Stimulated activated CD8-positive, alpha-beta memory T cell treated with anti-CD3 and anti-CD28 coated beads, Interleukin-15, amount 100 ng/mL, for 4 hours (primary cell): ENCODE measurements at places on chromosomes 5 and 9.

- no peak for DNase-seq
Measured at GRCh38 chr5:73030531-73030930, 74.7 kb downstream of the FCHO2 start.

- DNase-seq, result no peak
Measured at GRCh38 chr5:30104872-30105596, 1088.5 kb upstream of the CDH6 start.

- DNase-seq, result no peak
Measured at GRCh38 chr5:1367149-1367548, 22.2 kb upstream of the CLPTM1L start.

DNA sequence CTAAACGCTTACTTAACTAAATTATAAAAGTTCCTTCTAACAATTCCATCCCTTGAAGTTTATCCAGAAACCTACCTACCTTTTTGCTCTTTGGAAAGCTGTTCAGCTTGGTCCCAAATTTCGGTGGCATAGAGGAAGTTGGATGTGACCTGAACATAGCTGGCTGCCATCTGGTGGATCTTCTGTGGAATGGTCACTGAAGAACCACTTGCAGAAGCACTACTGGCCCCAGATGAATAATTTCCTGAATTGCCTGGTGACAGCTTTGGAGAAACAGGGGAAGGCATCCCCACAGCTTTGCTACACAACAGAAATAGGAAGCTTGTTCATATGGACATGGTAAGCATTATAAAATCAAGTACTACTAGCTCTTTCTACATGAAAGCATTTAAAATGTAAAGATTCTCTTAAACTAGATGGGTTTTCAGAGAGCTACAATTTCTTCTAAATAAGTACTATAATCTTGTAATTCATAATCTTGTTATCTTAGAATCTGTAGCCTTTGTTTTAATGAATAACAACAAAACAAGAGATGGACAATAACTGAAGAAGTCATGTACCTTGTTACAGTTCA, 9.9 kb downstream of the LEAP2 start:
- no peak for DNase-seq

GRCh38 chr5:59021837-59022514, 439.1 kb downstream of the RAB3C start:
- DNase-seq, result no peak

DNA sequence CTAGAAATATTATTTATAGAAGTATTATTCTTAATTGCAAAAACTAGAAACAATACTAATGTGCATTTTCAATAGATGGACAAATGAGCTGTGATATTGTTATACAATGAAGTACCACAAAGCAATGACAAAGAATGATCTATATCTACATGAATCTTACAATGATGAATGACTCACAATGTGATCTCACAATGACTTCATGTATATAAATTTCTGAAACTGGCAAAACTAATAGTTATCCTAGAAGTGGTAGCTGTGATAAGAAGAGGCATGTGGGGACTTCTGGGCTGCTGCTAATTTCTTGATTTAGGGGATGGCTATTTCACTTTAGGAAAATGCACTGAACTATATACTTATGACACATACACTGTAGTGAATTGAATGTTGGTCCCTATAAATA, 396.0 kb upstream of the ZNF608 start:
- no peak for DNase-seq

- no peak for DNase-seq
Measured at GRCh38 chr5:140391312-140391711, 10.3 kb upstream of the ANKHD1 start.

- no peak for DNase-seq
Measured at GRCh38 chr9:122315534-122315933, 50.9 kb downstream of the MRRF start.

DNA sequence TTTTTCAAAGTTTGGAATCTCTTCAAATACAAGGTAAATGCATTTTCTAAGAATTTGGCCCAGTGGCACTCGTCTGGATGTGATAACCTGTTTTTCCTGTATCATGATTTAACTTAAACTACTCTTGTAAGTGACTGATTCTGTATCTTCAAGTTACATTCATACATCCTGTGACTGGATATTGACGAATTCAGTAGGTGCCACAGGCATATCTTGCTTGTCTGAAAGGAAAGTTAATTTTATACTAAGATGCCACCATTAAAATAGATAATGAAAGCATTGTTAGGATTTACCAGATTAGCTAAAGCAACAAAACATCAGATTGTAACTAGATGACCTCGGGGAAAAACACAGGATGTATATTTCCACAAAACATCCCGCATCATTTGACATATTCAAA, 175.3 kb upstream of the ZNF608 start:
- no peak for DNase-seq

DNA sequence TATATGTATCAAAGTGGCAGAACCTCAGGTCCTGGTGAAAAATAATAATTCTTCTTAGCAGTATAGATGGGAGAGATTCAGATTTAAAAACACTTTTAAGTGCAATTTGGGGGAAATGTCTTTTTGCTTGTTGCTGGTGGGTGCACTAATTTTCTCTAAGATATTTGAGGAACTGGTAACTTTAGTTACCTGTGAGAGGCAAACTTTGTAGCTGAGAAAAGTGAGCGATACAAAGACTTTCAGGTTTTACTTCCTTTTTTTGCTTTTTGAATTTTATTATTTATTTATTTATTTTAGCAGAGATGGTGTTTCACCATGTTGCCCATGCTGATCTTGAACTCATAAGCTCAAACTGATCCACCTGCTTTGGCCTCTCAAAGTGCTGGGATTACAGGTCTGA, 303.1 kb upstream of the PTGER4 start:
- no peak for DNase-seq

GRCh38 chr9:94472806-94473360, 82.0 kb upstream of the PCAT7 start:
- DNase-seq, result no peak

- DNase-seq, result no peak
Measured at GRCh38 chr9:17624571-17624970, 45.7 kb downstream of the SH3GL2 start.

DNA sequence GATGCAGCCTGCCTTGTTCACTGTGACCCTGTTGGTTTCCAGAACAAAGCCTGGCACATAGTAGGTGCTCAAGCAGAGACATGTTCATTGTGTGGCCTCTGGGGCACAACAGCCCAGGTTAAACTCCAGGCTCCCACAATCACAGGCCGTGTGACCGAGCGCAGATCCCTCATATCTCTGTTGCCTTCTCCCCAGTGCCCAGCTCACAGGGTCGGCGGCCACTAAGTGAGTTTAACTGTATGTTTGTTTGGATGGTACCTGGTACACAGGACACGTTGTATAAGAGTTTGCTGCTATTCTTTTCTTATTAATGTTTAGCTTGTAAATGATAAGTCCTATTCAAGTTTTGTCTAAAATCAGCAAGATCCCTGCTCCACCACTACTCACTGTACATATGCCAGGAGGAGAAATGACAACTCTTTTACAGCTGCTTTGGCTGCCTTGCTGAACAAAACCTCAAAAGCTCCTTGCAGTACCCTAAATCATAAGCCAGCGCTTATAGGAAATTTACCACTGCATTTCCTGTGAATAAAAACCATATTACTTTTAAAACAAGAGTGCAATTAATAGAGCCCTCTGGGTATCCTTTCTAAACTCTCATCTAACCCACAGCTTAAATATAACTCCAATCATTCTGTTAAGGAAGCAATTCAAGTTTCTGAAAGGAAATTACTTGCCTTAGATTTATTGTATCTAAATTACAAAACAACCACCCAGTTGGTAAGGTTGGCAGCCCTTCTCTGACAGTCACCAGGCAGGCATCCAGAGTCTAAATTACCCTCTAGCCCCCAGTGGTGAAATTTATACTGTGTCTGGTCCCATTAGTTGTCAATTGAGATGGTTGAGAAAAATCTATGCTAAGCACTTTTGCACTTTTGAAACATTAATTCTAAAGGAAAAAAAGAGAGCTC, 379.4 kb downstream of the SEMA5A start:
- DNase-seq, result no peak

DNA sequence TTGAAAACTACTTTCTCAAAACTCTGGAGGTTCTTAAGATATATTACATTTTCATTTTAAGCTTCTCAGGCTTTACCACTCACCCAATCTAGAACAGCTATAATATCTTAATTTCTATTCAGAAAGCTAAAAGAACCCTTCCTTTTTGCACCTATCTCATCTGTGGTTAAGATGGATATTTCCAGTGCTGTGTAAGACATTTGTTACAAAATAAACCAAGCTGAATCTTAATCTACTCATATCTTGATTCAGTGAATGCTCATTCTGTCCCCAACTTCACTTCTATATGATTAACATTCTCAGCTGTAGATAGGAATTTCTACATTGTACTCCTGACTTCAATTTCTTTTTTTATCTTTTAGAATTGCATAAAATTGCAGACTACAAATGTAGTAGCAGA, 15.0 kb downstream of the ABHD17B start:
- no peak for DNase-seq

- DNase-seq, result no peak
Measured at GRCh38 chr5:52562473-52562872, 225.2 kb upstream of the ITGA1 start.

GRCh38 chr5:137022725-137023124, 476.4 kb downstream of the SPOCK1 start:
- no peak for DNase-seq

- no peak for DNase-seq
Measured at GRCh38 chr5:160269017-160269416, 39.7 kb downstream of the FABP6 start.

DNA sequence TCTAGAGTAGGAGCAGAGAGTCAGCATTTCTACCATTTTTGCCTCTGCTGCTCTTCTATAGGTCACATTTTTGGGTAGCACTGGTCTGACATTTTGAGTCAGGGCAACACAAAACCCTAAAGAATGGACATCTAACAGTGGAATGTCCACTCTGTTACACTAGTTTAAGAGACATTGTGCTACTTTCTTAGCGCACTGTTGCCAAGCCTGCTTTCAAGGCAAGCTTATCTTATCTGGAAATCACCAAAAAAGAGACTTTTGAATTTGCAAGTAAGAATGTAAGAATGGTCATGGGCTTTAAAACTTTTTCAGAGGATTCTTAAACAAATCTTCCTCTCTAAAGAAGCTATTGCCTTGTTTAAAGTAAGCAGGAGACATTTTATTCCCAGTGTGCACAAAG, 73.0 kb upstream of the STARD4 start:
- no peak for DNase-seq

GRCh38 chr9:80062567-80062966, 490.8 kb downstream of the TLE4 start:
- DNase-seq, result no peak

DNA sequence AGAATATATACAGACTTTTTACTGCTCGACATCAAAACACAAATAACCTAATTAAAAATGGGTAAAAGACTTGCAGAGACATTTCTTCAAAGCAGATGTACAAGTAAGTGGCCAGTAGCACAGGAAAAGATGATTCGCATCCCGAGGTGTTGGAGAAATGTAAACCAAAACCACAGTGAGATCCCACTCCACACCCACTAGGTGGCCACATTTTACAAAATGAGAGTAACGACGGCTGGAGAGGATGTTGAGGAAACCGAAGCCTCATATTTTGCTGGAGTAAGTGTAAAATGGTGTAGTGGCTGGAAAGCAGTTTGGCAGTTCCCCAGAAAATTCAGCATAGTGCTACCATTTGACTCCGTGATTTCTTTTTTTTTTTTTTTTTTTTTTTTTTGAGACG, 21.3 kb upstream of the GBGT1 start:
- DNase-seq, result peak; percentile 19

DNA sequence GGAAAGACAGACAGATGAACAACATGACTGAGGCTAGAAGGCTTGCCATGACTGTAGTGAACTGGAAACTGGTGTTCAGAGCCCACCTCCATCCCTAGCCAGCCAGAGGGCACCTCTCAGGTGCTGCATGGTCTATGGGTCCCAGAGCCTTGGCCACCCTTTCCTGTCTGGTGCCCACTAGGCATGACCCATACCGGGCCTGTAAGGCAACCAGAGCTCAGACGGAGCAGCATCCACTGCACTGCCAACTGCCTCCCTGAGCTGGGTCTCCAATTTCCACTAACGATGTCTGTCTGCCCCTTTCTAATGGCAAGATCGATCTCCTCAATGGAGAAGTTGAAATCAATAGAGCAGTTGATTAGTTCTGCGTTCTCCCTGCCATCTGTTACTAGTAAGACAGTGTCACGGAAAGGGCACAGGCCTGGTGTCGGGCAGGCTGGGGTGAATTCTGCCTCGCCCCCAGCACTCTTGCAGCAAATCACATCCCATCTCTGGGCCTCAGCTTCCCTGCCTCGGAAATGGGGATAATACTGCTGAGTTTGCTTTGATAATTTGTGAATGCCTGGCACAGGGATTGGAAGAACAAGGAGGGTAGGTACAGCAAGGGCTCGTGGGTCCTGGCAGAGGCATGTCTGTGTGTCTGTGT, 172.3 kb upstream of the MVB12B start:
- DNase-seq, result no peak

GRCh38 chr9:122133984-122134535, 25.5 kb downstream of the NDUFA8 start:
- DNase-seq, result no peak

- no peak for DNase-seq
Measured at GRCh38 chr5:68534131-68534940, 318.8 kb downstream of the PIK3R1 start.

GRCh38 chr5:78103232-78103918, 191.1 kb downstream of the AP3B1 start:
- DNase-seq, result no peak
